ENCODE measurements at places on chromosomes 7 and 10.

DNA sequence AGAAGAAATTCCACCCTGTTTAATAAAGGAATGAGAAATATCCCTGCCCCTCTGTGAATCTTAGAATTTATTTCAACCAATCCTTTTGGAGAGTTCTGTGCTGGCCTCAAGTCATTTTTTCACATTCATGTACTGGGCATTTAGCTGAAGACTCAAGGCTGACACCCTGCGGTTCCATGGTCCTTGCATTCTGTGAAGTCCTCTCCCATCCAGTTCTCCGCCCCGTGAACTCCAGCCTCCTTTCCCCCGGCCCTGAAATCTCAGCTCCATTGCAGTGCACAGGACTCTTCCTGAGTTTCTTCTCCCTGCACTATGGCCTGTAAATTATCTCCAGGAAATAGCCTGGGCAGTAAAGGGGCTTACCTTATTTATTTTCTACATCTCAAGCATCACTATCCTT, 183.0 kb upstream of the KCND2 start:
- no peak for DNase-seq

GRCh38 chr7:46682836-46683624, 762.0 kb upstream of the IGFBP3 start:
- DNase-seq, result no peak

- no peak for DNase-seq
Measured at GRCh38 chr7:44220358-44221112, 19.8 kb downstream of the YKT6 start.

- no peak for DNase-seq
Measured at GRCh38 chr10:100232101-100232500, 2.7 kb upstream of the CHUK start.

- no peak for DNase-seq
Measured at GRCh38 chr7:37921876-37922275, 1.4 kb downstream of the EPDR1 start.

GRCh38 chr7:141074997-141075396, 1.1 kb downstream of the TMEM178B start:
- no peak for DNase-seq

DNA sequence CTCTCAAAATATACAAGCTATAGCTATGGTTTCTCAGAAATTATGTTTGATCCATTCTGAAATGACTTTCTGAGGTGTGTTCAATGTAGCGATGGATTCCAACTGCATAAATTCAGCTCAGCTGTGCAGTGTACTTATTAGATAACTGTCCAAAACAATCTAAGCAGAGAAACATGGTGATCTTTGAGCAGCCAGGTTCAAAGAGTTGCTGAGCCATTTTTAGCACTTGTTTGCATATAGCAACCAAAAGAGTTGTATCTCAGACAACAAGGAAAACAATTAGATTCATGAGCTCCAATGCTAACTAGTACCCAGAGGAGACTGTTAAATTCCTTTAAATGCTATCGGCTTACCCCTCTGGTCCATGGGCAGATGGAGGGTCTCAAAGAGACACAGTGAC, 15.9 kb upstream of the KCNIP2 start:
- DNase-seq, result no peak

DNA sequence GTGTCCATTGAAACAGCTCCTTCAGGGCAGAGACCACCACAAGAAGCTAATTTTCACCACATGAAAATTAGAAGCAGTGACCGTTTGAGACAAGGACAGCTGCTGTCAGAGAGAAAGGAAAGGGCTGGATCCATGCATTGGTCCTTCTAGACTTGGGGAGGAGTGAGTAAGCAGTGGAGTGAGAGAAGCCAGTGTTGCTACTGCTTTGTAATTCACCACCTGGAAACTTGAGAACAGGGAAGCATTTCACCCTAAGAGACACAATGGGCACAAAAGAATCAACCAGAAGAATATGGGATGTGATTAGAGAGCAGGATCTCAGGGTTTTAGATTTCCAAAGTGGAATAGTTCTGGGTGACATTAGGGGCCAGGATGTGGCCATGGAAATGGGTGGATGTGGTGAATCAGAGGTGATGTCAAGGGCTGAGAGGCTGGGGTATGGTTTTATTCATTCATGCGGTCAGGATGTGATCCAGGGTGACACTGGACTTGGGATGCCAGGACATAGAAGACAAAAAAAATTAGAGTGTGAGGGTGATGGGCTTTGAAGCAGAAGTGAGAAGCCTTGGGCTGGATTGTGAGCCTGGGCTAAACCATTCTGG, 61.6 kb downstream of the DENND11 start:
- DNase-seq, result no peak

- DNase-seq, result no peak
Measured at GRCh38 chr7:155896531-155897263, 84.4 kb upstream of the SHH start.

DNA sequence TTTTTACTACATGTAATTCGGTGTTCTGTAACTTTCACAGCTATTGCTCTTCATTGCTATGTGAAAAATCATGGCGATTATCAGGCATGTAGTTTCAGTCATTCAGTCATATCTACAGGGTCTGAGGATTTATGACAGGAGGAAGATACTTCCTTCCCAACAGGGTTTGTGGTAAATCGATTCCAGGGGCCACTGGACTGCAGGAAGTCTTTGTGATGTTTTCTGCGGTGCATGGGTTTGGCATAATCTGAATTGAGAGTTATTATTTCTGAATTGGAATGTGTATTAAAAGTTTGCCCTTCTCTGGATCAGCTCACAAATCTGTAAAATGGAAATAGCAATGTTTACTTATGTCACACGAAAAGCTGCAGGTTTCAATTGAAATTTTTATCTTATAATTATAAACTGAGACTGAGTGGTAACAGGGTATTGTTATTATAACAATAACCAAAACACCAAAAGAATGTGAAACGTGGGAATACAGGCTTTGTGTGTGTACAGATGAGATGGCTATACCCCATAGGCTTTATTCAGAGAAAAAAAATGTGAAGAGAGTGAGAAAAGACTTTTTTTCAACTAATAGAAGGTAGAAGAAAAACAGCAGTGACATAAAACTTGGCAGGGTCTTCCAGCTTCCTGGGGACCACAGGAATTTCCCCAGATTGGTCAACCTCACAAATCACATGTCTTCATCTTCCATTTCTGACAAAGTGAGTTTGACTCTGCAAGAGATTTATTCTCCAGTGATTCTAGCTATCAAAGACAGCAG, 307.7 kb upstream of the NFE2L3 start:
- no peak for DNase-seq

- DNase-seq, result no peak
Measured at GRCh38 chr7:46072722-46073121, 151.7 kb upstream of the IGFBP3 start.

- DNase-seq, result no peak
Measured at GRCh38 chr7:2681929-2682799, 5.8 kb upstream of the AMZ1 start.

- no peak for DNase-seq
Measured at GRCh38 chr7:122143376-122143750, 686 bp downstream of the AASS start.

GRCh38 chr7:100017300-100017699, 1.9 kb downstream of the ZKSCAN1 start:
- DNase-seq, result no peak

DNA sequence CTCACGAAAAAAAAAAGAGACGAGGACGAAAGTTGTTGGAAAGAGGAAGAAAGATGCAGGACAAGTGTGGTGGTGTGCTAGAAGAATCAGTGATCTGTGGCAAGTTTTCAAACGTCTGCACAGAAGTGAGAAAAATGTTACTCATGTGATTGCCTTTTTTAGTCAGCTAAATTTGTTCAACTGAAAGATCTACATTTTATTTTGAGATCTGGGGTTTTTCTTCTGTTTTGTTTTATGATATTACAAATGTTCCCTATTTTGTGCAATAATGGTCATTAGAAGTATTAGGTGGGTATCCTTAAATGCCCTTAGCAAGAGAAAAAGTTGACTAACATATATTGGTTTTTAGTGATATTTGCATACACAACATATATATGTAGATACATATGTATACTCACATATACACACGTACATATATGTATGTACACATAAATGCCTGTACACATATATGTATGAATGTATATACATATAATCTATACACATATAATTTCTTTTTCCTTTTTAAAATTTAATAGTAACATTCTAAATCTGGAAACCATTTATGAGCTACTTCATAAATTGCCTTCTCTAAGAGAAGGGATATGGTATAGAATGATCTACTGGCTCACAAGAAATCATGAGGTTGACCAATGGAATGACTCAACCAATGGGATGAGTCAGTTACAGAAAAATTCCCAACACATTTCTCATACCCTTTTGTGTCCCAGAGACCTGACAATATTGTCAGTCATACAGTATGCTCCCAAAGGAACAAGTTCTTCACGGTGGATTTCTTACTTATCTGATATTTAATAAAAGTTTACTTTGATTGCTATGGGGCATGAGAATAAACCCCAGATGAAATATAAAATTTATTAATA, 38.4 kb downstream of the SLC39A12 start:
- DNase-seq, result no peak

- no peak for DNase-seq
Measured at GRCh38 chr10:33638374-33638773, 303.9 kb upstream of the NRP1 start.

- no peak for DNase-seq
Measured at GRCh38 chr10:62335326-62335725, 38.8 kb upstream of the ZNF365 start.

GRCh38 chr10:97685395-97685958, 1.6 kb downstream of the AVPI1 start:
- no peak for DNase-seq

- DNase-seq, result no peak
Measured at GRCh38 chr7:50145801-50146338, 52.8 kb upstream of the ZPBP start.

- DNase-seq, result no peak
Measured at GRCh38 chr10:21899736-21900135, 103.8 kb downstream of the DNAJC1 start.

- no peak for DNase-seq
Measured at GRCh38 chr7:2941216-2941859, 97.2 kb upstream of the GNA12 start.

- no peak for DNase-seq
Measured at GRCh38 chr10:118458957-118459641, 117.0 kb upstream of the FAM204A start.

Measured in stimulated activated naive CD8-positive, alpha-beta T cell treated with anti-CD3 and anti-CD28 coated beads, Interleukin-15, amount 100 ng/mL, for 72 hours (primary cell).